ENCODE measurements at places on chromosomes 2 and 18.

DNA sequence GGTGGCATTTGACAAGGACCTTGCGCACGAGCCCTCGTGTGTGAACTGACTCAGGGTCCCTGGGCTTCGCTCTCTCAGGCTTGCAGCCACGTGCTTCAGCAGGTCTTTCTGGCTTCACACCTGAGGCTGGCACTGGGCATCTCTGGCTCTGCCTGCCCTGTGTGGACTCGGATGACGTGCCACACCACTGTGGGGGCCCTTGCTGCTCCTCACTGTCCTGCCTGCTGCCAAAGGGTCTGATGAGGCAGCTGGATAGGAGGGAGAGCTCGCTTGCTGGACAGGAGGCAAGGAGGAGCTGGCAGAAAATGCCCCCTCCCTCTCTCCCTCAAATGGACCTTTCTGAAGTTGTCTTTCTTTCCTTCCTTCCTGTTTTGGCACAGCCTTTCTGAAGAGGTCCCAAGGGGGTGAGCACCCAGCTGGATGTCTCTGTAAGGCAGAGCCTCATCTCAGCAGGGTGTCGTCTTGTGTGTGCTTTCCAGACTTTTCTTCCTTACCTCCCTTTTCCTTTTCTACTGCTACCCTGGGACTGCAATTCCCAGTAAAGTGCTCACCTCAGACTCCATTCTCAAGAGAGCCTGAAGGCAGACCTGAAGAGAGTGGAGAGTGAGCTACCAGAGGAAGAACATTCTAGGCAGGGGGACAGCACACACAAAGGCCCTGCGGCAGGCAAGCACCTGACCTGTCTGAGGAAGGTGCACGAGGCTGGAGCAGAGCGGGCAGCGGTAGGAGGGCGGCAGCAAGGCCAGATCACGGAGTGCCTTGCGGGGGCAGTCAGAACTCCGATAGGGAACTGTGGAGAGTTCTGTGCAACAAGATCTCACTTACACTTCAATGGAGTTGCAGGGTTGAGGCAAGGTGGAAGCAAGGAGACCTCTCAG is 5.3 kb downstream of the PER2 start:
- DNase-seq = no peak

- no peak for DNase-seq
These were observed 18.4 kb upstream of the KANSL1L start for GRCh38 chr2:210189452-210190138.

DNA sequence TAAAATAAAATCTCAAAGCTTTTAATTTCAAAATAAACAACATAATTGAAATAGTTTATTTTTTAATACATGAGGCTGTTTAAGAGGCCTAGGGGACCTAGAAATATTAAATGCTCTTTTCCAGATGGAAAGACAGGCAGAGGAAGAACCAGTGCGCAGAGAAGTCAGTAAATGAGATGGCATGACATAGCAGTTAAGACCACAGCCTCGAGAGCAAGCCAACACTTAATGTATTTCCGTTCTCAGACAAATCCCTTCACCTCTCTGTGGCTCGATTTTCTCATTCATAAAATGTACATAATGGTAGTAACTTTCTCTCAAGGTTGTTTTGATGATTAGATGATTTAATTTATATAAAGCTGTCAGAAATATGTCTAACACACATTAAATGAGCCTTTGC is 405.1 kb upstream of the CWC22 start:
- DNase-seq = no peak

DNA sequence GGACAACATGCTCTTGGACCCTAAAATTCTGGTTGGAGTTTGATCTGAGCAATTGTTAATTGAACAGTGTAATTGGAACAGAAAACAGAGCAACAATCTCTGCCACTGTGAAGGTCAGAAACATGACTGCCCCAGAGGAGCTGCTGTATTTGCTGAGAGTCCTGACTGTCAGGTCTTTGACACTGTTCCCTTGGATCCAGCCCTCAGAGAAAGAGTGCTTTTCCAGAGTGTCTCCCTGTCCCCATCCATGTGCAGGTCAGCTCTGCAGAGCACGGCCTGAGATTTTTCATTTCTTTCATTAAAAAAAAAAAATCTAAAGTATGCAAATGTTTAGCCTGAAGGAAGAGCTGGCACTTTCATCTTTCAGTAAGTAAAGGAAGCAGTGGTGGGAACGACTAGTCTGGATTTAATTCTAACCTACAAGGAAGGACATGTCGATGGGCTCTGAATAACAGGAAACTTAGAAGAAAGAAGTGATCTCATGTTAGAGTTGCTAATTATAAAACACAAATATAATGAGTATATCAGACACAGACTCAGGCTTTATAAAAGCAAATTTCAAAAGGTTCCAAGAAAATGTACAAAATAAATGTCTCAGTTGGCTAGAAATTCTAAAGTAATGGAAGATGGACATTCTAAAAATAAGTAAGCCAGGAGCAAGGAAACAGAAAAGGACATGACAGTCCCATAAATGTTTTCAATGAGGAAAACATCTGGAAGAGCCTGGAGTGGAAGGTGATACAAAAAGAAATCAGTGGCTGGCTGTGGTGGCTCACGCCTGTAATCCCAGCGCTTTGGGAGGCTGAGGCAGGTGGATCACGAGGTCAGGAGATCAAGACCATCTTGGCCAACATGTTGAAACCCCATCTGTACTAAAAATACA is 876.5 kb downstream of the EPHA4 start:
- DNase-seq = no peak

DNA sequence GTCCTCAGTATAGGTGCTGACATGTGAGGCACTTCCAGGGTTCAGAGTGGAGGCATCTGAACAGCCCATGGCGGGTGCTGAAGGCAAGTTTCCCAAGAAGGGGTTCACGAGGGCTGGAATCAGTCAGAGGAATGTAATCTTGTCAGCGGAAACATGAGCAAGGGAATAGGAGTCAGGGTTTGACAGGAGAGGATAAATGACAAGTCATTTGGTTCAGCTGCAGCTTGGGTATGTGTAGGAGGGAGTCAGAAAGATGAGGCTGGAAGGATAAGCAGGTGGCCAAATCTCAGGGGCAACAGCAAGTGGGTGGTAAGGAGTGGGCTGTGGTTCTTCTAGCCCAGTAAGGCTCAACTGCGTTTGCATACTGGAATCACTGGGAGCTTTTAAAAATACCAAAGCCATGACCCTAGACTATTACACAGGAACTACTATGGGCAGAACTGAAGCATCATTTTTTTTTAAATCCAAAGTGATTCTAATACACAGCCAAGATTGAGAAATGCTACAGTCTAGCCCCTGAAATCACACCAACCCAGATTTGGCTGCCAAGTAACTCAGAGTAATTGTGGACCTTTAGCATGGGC is 41.8 kb upstream of the NAB1 start:
- DNase-seq = peak; percentile 64

DNA sequence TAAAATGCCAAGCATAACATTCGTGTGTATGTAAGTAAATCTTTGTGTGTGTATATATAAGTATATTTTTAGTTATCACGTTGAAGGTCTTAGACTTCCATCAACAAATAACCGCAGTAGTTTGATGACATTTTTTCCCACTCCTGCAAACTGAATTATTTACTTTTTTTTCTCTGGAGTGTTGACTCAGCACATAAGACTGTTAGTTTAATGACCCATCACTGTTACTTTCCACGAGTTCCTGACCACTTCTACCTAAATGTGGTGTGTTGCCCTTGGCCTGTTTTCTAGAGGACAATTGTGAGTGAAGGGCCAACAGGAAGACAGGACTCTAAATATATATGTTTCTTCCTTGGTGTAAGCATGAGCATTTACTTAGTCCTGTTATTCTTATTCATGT is 71.3 kb upstream of the TXNDC2 start:
- peak; percentile 77 for DNase-seq

- no peak for DNase-seq
These were observed 4.0 kb downstream of the SPR start for GRCh38 chr2:72891091-72891818.

DNA sequence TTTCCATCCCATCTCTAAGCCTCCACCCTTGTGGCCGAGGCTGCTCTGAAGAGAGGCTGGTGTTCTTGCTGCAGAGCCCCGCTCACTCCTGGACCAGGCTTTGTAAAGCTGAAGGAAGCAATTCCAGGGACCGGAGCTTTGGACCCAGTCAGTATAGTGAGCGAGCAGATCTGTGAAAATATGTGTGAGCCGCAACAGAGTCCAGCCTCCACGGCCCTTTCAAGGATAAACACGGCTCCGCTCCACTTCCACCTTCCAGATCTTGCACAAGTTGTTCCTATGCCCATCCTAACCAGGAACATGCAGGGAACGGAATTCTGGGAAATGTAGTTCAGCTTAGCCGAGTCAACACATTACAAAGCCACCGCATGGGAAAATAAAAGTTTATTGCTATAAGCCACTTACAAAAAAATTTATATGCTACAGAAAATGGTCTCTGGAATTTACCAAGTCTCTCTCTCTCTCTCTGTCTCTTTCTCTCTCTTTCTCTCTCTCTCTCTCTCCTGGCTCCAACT is 151.7 kb upstream of the ZNF521 start:
- peak; percentile 11 for DNase-seq

DNA sequence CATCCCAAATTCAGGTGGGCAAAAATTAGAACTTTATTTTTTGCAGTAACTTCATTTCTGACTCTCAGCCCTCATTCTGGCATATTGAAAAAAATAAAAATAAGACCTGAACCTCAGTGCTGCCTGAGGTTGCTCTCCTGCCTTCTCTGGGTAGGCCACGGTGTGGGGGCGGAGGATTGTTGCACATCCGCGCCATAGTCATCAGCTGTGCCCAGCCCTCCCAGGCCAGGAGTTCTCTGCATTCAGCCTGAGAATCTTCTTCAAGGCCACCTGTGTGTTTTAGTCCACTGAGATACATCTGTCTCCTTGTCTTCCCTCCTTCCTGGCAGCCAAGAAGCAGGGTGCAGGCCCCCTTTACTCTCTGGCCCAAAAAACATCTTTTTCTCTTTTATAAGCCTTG is 94.7 kb downstream of the ARMC9 start:
- DNase-seq = no peak

DNA sequence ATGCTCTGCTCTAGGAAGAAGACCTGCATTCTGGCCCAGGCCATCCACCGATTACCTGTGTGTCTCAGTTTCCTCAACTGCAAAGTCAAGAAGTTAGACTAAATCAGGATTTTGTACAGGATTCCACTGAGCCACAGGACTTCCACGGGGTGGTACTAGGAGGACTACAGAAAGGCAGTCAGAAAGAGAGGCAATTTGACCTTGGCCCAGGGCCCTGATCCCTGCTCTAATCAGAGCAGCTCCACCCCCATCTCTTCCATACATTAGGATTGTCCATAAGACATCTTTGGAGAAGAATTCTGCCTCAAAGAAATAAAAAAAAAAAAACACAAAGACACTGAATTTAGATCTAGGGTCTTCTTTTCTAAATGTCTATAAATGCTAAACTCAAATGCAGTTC is 52.8 kb upstream of the TSPYL6 start:
- no peak for DNase-seq

GRCh38 chr2:42268528-42269151 is 92.4 kb downstream of the COX7A2L start:
- no peak for DNase-seq

DNA sequence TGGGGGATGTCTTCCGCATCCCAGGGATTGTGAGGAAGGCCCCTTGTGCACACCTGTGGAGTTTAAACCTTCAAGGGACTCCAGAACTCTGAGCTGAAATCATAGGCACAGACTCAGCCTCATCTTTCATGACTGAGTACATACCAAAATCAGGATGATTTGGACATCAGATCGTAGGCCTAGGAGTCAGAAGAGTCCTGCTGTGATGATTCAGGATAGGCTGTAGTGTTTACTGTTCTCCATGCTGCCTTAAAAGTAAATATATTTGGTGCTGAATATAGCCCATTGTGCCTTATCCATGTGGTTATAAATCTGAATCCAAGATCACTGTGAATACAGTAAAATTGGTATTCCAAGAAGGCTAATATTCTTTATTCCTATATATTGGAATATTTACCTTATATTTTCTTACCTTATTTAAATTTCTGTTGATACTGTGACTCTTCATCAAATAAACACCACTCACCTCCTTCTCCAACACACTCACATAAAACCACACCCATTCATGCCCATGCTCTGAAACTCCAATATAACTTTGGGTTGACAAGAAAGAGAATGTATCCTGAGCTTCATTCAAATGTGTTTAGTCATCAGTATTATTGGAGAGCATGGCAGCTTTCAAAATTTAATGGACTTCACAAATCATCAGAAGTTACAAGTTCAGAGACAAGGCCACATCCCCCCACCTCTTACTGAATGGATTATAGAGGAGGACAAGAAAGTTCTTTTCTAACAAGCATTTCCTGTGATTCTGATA is 561.4 kb upstream of the LINC00305 start:
- DNase-seq = no peak

GRCh38 chr2:17334300-17334699 is 183.9 kb downstream of the RAD51AP2 start:
- DNase-seq = no peak

- peak; percentile 88 for DNase-seq
These were observed 3.8 kb downstream of the TGIF1 start for GRCh38 chr18:3453540-3454364.

DNA sequence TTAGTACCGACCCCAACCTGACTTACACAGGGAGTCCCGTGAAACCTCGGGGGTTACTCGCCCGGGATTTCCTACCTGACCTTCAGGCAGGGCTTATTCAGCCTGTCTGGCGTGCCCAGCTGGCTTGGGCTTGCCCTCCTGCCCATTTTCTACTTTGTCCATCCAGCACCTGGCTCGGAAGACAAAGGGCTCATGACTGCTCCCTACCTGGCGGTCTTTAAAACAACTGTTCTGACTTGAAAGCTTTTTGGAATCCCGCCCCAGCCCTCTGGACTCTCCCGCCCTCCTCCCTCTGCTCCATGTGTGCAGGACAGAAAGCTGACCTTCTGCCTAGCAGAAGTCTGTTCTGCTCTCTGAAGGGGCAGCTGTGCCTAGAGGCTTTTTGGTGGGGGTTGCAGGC is 43.1 kb downstream of the ACKR3 start:
- no peak for DNase-seq

- no peak for DNase-seq
These were observed 44.0 kb downstream of the ITGB6 start for GRCh38 chr2:160156100-160156499.

- DNase-seq = no peak
These were observed 261.4 kb downstream of the DYSF start for GRCh38 chr2:71714601-71715240.

DNA sequence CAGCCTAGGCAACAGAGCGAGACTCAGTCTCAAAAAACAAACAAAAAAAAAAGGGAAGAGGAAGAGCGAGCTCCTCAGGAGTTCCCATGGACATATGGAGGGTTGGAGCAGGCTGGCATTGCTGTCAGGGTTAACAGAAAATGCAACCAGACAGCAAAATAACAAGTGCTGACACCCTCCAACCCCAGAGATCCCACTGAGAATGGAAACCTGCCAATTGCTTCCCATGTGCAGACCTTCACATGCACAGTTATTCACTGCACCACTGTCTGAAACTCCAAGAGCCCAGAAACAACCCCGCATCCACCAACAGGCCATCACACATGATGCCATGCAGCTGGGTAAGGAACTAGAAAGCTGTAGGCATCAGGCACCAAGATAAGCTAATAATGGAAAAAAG is 43.5 kb downstream of the TFCP2L1 start:
- no peak for DNase-seq

DNA sequence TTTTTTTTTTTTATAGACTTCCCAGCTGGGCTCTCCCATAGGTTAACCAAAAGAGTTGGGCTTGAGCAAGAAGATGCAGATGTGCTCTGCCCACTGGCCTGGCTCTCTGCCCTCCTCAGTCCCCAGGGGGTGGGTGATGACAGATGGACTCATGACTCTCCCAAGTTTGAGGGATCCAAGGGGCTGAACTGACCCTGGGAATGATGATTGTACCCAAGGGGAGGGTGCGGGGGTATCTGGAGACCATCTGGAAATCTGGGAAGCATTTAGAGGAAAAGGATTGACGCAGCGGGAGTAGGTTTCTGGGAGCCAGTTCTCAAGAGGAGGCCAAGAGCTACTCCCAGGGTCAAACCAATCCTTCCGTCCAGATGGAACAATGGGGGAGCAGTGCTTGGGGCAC is 330.8 kb downstream of the CYP26B1 start:
- DNase-seq = no peak

Data from HS-27A (cell line).